ENCODE measurements at places on chromosomes 1 and 21. TPM values are rescaled to one million over a fixed set of nuclear protein-coding genes. Genes with fewer than 3 reads are reported as not detected.
A peak's percentile ranks its signal among the peaks of the same experiment; 100 is the strongest.

DNA sequence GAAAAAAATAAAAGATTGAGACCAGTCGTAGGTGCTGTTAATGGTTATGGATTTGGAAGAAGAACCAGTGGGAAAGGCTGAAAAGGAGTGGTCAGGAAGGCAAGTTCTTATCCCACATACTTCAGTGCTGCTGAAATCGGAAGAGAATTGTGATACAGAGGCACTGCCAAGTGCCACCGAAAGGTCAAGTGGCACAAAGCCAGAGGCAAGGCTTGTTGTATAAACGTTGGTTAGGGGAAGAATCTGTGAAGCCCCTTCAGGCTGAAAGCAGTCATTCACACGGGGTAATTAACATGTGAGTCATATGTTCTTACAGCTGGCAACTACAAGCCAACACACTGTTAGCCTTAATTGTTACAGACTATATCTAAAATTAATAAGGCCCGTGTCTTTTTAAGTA is 48.8 kb downstream of the ZBTB40 start:
- DNase-seq, result peak; percentile 59

- no peak for DNase-seq
These were observed 198.7 kb downstream of the KCTD3 start for GRCh38 chr1:215765833-215766232.

PRCC gene
- 9.2 TPM for total RNA-seq

DNA sequence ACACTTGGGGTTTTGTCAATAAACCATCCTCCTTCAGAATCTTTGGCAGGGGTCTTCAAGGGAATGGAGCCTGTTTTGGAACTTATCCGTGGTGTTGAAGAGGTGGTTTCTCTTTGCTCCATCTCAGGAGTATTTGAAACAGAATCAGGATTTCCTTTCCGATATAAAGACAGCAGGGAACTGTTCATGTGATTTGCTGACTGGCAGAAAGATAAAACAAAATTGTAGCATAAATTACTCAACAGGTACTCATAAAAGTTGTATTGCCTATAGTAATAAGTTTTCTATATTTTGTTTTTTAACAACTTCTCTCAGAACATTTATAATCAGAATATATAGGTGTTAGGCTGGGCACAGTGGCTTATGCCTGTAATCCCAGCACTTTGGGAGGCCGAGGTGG is 21.9 kb downstream of the NVL start:
- no peak for DNase-seq

PLA2G2D gene
- total RNA-seq, result not detected

- no peak for DNase-seq
These were observed 107.0 kb downstream of the NME7 start for GRCh38 chr1:169260478-169261151.

Data from bronchial epithelial cell (primary cell).